Activated CD8-positive, alpha-beta memory T cell treated with anti-CD3 and anti-CD28 coated beads for 1 hour (primary cell): ENCODE measurements at places on chromosomes 16 and 17.

- no peak for DNase-seq
Measured at GRCh38 chr17:20210180-20210579, 201.0 kb downstream of the SPECC1 start.

- no peak for DNase-seq
Measured at GRCh38 chr17:68624381-68624780, 23.2 kb upstream of the FAM20A start.

GRCh38 chr17:38636054-38636453 lies 30.3 kb upstream of the SRCIN1 start:
- no peak for DNase-seq

DNA sequence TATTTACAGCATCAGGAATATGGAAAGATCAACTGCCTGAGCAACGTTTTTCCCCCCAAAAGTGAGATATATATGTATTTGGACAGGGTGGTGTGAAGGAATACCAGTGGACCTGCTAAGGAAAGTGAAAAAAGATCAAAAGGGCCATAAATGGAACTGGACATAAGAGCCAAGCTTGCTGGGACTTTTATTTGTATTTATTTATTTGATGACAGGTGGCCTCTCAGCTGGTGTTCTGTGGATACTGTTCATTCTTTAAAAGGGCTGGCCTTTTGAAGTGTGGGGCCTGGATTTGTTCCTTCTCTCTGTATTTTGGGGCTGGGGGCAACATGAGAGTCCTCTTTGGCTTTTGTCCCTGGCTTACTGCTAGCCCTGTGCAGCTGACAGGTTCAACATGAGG lies 306.6 kb upstream of the N4BP1 start:
- DNase-seq: no peak

DNA sequence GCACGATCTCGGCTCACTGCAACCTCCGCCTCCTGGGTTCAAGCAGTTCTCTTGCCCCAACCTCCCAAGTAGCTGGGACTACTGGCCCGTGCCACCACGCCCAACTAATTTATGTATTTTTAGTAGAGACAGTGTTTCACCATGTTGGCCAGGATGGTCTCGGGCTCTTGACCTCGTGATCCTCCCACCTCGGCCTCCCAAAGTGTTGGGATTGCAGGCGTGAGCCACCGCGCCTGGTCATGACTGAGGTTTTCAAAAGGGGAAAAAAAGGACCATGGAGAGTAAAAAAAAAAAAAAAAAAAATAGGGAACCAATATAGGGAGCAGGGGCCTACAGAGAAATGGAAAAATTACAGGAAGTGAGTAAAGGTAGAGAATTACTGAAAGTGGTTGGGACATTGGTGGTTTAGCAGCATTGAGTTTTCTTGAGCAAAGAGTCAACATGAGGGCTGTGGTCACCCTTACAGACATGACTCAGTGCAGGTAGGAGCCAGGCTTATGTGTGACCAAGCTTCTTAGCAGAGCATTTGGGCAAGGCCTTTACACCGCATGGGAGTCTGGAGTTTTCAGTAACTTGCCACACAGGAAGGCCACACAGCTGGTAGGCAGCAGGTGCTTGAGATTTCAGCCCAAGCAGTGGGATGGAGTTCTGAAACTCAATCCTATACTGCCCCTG lies 447.3 kb downstream of the HS3ST3B1 start:
- DNase-seq: no peak

DNA sequence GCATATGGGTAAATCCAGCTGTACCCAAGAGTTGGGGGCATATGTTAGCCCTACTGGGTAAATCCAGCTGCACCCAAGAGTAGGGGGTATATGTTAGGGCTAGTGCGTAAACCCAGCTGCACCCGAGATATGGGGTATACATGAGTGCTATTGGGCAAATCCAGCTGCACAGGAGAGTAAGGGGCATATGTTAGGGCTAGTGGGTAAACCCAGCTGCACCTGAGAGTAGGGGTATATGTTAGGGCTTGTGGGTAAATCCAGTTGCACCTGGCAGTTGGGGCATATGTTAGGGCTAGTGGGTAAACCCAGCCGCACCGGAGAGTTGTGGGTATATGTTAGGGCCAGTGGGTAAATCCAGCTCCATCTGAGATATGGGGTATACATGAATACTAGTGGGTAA lies 80.9 kb downstream of the WWOX start:
- no peak for DNase-seq

DNA sequence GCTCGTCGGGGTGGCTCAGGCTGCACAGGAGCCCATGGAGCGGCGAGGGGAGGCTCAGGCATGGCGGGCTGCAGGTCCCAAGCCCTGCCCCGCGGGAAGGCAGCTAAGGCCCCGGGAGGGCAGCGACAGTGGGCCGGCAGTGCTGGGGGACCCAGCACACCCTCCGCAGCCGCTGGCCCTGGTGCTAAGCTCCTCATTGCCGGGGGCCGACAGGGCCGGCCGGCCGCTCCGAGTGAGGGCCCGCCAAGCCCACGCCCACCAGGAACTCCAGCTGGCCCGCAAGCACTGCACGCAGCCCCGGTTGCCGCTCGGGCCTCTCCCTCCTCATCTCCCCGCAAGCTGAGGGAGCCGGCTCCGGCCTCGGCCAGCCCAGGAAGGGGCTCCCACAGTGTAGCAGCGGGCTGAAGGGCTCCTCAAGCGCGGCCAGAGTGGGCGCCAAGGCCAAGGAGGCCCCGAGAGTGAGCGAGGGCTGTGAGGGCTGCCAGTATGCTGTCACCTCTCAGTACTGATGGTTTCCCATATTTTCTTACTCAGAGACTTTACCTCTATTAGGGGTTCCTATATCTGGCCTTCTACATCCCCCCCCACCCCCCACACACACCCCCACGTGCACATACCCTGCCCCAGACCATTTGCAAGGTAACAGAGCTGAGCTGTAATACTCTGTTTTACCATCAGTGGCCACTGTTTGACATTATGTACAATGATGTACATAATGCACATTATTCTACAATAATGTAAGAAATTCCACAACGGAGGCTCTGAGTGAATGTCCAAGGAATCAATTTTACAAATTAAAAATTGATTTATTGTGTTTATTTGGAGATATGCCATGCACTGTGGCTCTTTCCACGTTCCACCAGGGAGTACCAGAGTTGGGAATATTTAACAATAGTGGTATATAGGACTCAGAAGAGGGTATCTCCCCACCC lies 3.7 kb upstream of the VAT1L start:
- no peak for DNase-seq

GRCh38 chr16:76661691-76662235 lies 384.6 kb downstream of the CNTNAP4 start:
- no peak for DNase-seq

DNA sequence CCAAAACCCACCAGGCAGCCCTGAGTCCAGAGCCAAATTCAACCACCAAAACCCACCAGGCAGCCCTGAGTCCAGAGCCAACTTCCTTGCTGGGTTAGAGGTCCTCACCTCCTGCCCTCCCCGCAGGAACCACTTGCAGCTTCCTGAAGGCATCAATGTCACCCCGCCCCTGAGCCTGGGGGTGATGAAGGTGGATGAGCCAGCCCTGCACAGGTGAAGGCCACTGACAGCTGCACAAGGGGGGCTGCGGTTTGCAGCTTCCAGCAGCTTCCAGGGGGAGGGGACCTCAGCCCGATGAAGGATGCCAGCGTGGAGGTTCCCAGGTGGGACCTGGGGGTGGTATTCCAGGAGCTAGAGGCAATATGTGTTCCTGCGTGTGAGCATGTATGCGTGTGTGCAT lies 7.6 kb upstream of the CSNK1D start:
- no peak for DNase-seq

- DNase-seq: no peak
Measured at GRCh38 chr16:73433731-73434307, 385.9 kb upstream of the ZFHX3 start.
